ENCODE measurements at places on chromosomes 5 and 9.

- DNase-seq, result no peak
Observed at GRCh38 chr9:129113645-129114304, 2.6 kb downstream of the PTPA start.

DNA sequence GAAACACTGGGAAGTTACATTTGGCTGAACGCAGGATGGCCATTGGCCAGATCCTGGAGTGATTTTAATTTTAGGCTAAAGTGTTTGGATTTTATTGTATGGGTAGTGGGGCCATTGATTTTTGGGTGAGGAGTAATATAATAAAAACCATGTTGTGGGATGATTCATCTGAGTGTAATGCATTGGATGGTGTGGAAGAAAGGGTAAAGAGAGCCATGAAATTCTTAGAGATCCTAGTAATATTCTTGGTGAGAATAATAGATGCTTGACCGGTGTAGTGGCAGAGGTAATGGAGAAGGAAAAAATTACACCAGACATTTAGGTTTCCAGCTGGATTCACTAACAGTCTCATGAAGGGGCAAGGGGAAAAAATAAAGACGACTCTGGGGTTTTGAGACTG is 158.1 kb downstream of the NPR3 start:
- DNase-seq, result no peak

DNA sequence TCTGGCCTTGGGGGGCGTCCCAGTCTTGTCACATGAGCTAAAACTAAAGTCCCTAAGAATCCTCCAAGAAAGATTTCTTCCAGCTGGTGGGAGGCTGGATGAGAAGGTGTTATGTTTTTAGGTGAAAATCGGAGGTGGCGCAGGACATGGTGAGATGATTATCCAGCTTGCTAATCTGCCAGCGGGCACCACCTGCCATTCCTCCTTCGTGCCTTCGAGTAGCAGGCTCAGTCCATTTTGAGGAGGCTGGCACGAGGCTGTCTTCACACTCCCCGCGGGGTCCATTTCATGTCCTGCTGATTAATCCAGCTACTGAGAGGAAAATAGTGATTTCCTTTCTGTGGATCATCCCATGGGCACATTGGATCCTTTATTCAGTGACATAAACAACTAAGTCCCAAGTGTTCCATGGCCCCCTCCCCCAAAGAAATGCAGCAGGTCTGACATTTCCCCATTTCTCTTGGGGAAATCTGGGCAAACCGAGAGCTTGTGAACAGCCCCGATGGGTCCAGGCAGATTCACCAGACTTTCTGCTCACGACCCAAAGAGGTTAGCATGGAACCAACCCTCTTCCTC is 38.2 kb upstream of the EXOC3 start:
- no peak for DNase-seq

DNA sequence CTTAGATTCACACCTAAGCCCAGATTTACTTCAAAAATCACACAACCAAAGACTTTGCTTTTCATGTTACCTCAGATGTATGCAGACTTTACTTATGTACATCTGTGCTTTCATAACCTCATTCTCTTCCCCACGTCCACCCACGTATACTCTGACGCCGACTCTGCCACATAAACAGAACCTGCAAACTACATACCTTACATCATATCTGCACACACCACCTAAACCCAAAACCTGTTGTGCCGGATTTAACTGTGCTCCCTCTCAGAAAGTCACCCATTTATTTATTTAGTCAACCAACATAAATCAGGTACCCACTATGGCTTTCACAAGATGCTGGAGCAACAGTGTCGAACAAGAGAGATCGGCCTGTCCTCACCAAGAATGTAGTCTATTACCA is 1.0 kb upstream of the DPYSL3 start:
- DNase-seq, result no peak

DNA sequence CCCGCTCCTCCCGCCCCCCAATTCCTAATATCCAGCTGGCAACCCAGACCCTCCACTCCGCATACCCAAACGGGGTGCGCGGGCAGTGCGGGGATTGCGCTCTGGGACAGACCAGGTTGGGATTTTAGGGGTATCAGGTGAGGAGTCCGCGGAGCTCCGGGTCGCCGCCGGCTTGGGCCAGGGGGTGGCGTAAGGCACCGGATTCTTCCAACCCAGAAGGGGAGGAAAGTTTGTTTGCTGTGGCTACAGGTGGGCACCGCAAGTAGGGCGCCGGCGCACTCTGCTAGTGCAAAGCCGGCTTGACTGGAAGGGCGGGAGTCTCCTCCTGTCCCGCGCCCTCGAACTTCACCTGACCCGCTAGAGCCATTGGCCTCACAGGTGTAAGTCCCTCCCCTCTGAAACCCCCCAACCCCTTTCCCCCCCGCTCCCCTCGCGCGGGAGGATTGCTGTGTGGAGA is 709 bp downstream of the IQGAP2 start:
- no peak for DNase-seq

GRCh38 chr9:133633681-133634080 is 2.5 kb upstream of the DBH start:
- DNase-seq, result no peak

- no peak for DNase-seq
Observed at GRCh38 chr9:13412331-13412730, 132.8 kb upstream of the MPDZ start.
